Mucosa of gallbladder (tissue), 1 donor: ENCODE measurements at places on chromosomes 6 and 20.

- DNase-seq = no peak
Observed at GRCh38 chr6:150238846-150239407, 96.1 kb downstream of the PPP1R14C start.

GRCh38 chr6:2111162-2111677 is 134.2 kb downstream of the GMDS start:
- DNase-seq = no peak

GRCh38 chr20:537983-538382 is 5.6 kb downstream of the CSNK2A1 start:
- no peak for DNase-seq

GRCh38 chr20:45937765-45938164 is 3.3 kb downstream of the PCIF1 start:
- no peak for DNase-seq

DNA sequence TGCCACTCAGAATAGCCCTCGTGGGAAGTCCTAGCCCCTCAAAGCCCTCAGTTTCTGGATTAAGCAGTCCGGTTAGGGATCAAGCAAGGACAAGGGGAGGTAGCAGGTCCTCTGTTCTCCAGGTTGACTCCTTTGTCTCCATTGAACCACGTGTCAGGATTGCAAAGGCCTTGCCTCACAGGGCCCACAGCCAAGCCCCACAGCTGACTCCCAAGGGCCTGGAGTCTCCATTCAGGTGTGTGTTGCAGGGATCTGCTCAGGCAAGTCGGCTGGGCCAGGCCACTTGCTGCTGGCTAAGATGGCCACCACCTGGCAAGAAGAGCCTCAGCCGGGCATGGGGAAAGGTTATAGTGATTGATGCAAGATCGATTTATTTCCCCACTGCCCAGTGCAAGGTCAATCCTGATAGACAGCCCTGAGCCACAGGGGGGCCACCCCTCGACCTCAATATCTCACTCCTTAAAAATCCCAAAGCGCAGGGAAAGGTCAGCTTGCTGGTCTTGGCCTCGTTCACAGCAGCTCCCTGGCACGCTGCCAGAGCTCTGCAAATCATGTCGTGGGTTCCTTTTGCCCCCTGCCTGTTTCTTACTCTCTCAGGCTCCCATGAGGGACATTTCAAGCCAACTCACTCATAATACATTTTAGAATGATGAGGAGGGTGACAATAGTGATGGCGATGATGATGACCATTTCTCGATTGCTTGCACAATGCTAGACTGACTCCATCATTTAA is 75.9 kb downstream of the EDN3 start:
- DNase-seq = no peak

GRCh38 chr6:140774080-140774505 is 1358.6 kb upstream of the GJE1 start:
- no peak for DNase-seq

GRCh38 chr20:53413186-53413631 is 180.4 kb downstream of the ZNF217 start:
- DNase-seq = peak; percentile 13

GRCh38 chr6:91042656-91043055 is 455.8 kb upstream of the MAP3K7 start:
- no peak for DNase-seq

- peak; percentile 10 for DNase-seq
Observed at GRCh38 chr6:72622094-72622940, 453 bp downstream of the KCNQ5 start.

GRCh38 chr6:16766836-16767745 is 5.8 kb upstream of the ATXN1 start:
- no peak for DNase-seq

DNA sequence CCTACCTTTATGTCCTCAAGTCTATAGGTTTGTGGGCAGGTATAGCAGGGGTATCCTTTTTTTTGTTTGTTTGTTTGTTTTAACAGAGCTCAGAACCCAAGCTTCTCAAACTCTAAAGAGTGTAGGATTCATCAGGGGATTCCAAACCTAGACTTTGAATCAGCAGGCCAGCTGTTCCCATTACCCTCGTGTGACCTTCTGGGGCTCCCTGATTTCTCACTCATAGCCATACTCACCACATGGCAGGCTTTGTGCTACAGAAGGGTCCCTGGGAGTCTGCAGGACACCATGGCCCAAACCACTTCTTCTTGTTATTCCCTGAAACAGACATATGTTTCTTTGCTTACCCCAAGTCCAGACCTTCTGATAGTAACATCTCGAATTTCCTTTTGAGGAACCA is 350.8 kb upstream of the TSHZ2 start:
- no peak for DNase-seq

DNA sequence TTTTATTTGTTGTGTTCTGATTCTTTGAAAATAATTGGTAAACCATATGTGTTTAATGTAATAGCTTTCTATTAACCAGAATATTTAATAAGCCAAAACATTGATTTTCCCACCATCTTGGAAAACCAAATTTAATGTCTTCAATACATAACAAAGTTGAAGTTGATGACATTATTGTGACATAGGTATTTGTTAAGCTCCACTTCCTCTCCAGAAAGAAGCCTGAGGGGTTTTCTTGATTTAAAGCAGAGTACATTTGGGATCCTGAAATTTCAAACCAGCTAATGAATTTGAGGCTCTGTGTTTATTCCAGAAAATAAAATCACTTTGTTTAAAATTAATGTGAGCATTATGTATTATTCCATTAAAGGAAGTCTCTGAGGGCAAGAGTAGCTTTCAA is 106.3 kb downstream of the PERP start:
- DNase-seq = no peak

GRCh38 chr20:62700261-62700930 is 8.2 kb upstream of the NTSR1 start:
- no peak for DNase-seq

- DNase-seq = no peak
Observed at GRCh38 chr20:14488212-14488611, 150.8 kb upstream of the FLRT3 start.

GRCh38 chr6:15501826-15502445 is 160.9 kb downstream of the DTNBP1 start:
- DNase-seq = peak; percentile 27

GRCh38 chr6:113629256-113629655 is 227.9 kb upstream of the MARCKS start:
- no peak for DNase-seq

GRCh38 chr20:41232973-41233926 is 84.3 kb downstream of the ZHX3 start:
- DNase-seq = no peak

GRCh38 chr6:40477246-40478126 is 109.7 kb downstream of the LRFN2 start:
- DNase-seq = no peak

GRCh38 chr6:45838451-45838850 is 177.2 kb downstream of the CLIC5 start:
- DNase-seq = no peak

DNA sequence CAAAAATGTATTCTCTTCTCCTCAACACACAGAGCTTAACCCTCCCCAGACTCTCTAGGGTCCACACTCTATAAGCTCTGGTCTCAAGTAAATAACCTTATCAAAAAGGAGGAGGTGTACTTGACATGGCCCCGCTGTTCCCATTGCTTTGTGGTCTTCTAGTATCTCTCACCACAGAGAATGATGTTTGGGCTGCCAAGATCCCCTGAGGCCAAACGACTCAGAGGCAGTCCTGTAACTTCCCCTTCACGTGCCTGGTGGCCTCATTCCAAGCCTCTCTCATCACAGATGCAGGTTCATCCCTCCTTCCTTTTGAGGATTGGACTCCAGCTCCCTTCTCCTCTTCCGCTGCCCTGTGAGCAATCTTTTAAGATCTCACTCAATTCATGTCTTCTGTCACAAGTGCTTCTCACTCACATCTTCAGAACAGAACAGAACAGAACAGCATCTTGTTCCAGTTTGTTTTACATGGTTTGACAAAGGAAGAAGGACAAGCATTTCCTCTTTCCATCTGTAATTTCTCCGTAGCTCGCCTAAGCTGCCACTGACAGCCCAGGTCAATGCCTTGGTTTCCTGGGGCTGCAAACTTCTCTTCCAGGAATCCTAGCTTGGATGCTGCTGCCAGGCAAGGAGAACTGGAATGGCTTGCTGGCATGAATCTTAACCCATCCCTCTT is 541.5 kb downstream of the CD83 start:
- no peak for DNase-seq

GRCh38 chr6:53673162-53673727 is 7.7 kb upstream of the KLHL31 start:
- peak; percentile 67 for DNase-seq

DNA sequence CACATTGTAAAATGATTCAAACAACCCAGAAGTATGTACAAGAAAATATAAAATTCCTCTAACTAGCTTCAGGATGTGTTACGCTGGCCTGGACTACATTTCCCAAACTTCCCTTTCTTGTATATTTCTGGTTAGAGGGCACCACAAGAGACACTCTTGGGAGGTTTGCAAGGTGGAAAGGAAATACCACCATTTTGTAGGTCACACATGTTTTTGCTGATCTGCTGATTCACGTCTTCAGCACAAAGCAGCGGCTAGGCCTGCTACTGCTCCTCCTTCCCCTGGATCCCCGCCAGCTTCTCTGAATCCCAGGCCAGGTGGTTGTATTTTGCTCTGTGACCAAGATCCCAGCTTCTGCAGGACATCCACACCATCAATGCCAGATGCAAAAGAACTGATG is 104.2 kb downstream of the AGPAT4 start:
- DNase-seq = peak; percentile 58

GRCh38 chr6:91874971-91875370 is 1288.1 kb upstream of the MAP3K7 start:
- no peak for DNase-seq

GRCh38 chr6:45677381-45678284 is 299.9 kb upstream of the SUPT3H start:
- peak; percentile 57 for DNase-seq
